ENCODE measurements at places on chromosomes 2 and 18.

DNA sequence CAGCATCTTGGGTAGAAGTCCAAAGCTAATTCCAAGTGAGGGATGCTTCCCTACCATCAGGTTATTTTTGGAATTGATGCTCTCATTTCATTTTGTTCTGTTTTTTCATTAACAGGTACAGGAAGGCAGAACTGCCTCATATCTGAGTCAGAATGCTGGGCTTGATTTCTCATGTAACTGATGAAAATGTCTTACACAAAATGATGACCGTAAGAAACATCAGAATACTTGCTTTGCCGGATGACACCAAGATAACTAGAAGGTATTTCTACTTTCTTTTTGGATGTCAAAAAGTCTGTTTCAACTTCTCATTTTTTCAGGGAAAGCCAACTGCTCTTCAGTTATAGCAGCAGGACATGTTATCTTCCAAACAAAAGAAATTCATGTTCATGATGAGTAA lies 62.6 kb downstream of the ETAA1 start:
- H3K4me3 ChIP-seq = no peak overlapping the region
- no peaks in the 10 kb centered on the region for H3K4me1 ChIP-seq
- no peak overlapping the region for H3K27ac ChIP-seq
- H3K27me3 ChIP-seq = no peaks in the 10 kb centered on the region
- H3K36me3 ChIP-seq = no peaks in the 10 kb centered on the region

GRCh38 chr2:114450639-114451038 lies 8.2 kb downstream of the DPP10 start:
- no peaks in the 10 kb centered on the region for H3K4me1 ChIP-seq
- H3K27me3 ChIP-seq = no peaks in the 10 kb centered on the region
- no peak overlapping the region for H3K4me3 ChIP-seq
- no peak overlapping the region for H3K27ac ChIP-seq
- no peaks in the 10 kb centered on the region for H3K36me3 ChIP-seq

DNA sequence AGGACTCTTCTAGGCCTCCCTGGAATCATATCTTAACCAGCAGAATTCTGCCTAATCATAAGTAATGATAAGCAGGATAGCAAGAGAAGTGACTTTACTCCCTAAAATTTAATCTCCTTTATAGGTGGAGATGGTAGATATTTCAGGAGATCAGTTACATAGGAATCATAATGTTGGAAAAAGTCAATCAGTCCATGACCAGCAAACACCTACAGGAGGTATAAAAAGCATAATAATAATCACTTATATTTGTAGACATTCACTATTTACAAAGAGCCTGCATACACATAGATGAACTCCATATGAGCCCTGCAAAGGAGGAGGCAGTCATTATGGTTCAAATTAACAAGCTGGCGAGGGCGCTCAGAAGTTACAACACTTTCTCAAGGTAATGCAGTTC lies 2.5 kb downstream of the GALNT5 start:
- no peak for DNase-seq
- no peak overlapping the region for H3K27ac ChIP-seq
- H3K27me3 ChIP-seq = no peaks in the 10 kb centered on the region
- no peaks in the 10 kb centered on the region for H3K4me1 ChIP-seq
- H3K36me3 ChIP-seq = no peaks in the 10 kb centered on the region

DNA sequence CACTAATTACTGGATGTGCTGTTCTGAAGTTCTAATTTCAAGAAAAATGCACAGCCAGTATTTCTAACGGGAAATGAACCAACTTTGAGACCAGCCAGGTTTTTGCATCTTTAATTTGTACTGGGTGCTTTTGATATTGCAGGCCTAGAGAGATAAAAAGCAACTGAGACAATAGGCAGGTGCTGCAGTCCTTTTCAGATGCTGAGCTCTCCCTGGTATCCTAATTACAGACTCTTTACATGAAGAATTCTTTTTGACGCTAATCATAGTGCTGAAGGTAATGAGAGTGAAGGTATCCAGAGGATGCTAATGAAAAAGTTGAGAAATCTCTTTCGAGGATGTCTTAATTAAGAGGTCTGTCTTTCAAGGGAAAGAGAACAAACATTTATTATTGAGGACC lies 85.1 kb downstream of the SERPINB8 start:
- H3K27me3 ChIP-seq = no peaks in the 10 kb centered on the region
- DNase-seq = no peak
- H3K27ac ChIP-seq = no peak overlapping the region
- no peaks in the 10 kb centered on the region for H3K4me1 ChIP-seq

DNA sequence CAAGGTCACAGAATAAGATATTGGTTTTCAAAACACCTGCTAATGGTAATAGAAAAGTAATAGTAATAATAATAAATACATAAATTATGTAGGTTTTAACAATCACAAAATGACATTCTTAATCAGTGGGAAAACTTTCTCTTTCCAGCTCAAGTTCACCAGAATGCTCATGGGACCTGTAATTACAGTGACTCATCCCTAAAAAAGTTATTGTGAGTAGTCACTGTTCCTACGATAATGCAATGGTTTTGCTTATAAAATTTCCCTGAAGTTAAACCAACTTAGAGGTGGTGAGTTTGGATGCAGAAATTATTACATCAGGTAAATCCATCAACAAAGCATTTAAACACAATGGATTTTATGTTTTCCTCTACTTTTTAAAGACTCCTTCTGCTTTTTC lies 502.3 kb downstream of the PID1 start:
- H3K27ac ChIP-seq = no peak overlapping the region
- H3K36me3 ChIP-seq = no peaks in the 10 kb centered on the region
- H3K4me1 ChIP-seq = no peaks in the 10 kb centered on the region
- H3K4me3 ChIP-seq = no peak overlapping the region
- H3K27me3 ChIP-seq = no peaks in the 10 kb centered on the region

- no peaks in the 10 kb centered on the region for H3K36me3 ChIP-seq
- no peak for DNase-seq
- H3K27ac ChIP-seq = no peak overlapping the region
- H3K4me3 ChIP-seq = no peak overlapping the region
- no peaks in the 10 kb centered on the region for H3K27me3 ChIP-seq
Observed at GRCh38 chr2:173196080-173196479, 120.4 kb downstream of the MAP3K20 start.

GRCh38 chr2:39704540-39704939 lies 38.8 kb downstream of the TMEM178A start:
- H3K4me1 ChIP-seq = no peaks in the 10 kb centered on the region
- no peak overlapping the region for H3K4me3 ChIP-seq
- no peak for DNase-seq
- no peak overlapping the region for H3K27ac ChIP-seq

- no peak overlapping the region for H3K4me3 ChIP-seq
- no peaks in the 10 kb centered on the region for H3K4me1 ChIP-seq
- no peak overlapping the region for H3K27ac ChIP-seq
- H3K27me3 ChIP-seq = no peaks in the 10 kb centered on the region
Observed at GRCh38 chr2:233184669-233185068, 66.8 kb upstream of the ATG16L1 start.

- H3K4me1 ChIP-seq = peaks cover 34% of the 10 kb centered on the region
- peak overlapping the region; percentile 74 for H3K4me3 ChIP-seq
- H3K27me3 ChIP-seq = no peaks in the 10 kb centered on the region
Observed at GRCh38 chr18:3451183-3451988, 1.4 kb downstream of the TGIF1 start.

DNA sequence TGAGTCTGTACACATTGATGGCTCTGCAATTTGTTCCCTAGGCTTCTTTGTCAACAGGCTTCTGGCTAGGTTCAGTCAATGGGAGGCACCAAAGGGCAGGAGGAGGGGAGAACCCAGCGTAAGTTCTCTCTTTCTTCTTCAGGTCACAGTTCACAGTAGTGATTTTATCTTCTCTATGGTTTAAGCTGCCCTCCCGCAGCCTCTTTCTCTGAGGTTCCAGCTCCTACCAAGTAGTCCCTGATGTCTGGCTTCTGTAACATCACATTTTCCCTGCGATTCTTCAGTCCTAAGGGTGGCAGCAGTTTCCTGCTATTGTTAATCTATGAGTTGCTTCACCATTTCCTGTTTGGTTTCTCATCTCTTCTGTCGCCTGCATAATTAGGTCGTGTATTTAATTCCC lies 107.4 kb downstream of the CPO start:
- no peaks in the 10 kb centered on the region for H3K36me3 ChIP-seq
- H3K4me3 ChIP-seq = no peak overlapping the region
- DNase-seq = no peak
- peaks cover 5% of the 10 kb centered on the region for H3K4me1 ChIP-seq
- no peaks in the 10 kb centered on the region for H3K27me3 ChIP-seq

DNA sequence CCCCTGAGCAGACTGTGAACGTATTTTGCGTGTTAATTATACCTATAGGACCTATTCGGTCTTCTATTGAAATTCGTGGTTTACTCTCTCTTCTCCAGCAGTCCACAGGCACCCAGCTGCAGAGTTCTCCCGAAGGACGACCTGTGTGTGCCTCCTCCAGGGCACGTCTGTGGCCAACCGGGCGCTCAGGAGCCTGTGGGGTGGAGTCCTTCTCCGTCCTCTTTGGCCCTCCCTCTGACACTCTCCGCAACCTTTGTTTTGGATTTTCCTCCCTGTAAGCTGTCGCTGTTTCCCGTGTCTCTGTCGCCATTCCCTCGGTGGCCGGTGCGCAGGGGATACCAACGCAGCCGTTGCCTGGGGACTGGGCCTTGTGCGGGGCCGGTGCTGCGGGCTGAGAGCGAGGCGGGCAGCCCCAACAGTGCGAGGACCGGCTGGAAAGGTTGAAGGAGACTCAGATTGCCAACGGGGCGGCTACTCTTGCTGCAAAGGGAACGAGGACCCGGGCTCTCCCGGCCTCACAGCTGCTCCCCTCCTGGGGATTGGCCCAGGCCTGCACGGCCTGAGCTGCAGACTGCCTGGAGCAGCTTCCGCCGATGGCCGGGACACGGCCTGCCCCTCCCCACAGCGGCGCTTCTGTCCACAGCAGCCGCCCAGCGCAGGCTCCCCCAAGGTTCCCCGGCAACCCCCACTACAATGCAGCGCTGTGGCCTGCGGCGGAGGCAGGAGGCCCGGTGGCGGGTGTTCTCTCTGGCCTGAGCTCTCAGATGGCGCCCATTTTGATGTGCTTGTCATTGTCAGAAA lies 221.0 kb downstream of the MTX2 start:
- H3K36me3 ChIP-seq = no peaks in the 10 kb centered on the region
- H3K4me1 ChIP-seq = no peaks in the 10 kb centered on the region
- no peak overlapping the region for H3K4me3 ChIP-seq
- no peak for DNase-seq
- H3K27me3 ChIP-seq = no peaks in the 10 kb centered on the region
- no peak overlapping the region for H3K27ac ChIP-seq

DNA sequence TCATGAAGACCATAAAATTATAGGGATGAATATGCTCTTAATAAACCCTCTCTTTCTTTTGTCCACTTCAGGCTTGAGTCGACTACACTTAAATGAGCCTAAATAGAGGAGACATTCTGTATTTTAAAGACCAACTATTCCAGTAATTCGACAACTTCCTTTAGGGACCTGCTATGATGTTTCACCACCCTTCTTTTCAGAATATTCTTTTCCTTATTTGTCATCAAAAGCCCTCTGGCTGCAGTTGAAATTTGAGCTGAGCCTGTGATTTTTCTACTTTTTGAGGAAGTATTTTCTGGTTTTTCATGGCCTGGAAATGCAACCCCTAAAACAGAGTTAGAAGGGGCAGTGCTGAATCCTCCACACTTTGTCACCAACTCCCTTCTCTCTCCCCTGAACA lies 287.0 kb downstream of the EPHA4 start:
- H3K27ac ChIP-seq = no peak overlapping the region
- no peaks in the 10 kb centered on the region for H3K4me1 ChIP-seq
- no peaks in the 10 kb centered on the region for H3K27me3 ChIP-seq
- no peak for DNase-seq
- H3K36me3 ChIP-seq = no peaks in the 10 kb centered on the region
- no peak overlapping the region for H3K4me3 ChIP-seq
